ENCODE measurements at places on chromosomes 13 and 19.

DNA sequence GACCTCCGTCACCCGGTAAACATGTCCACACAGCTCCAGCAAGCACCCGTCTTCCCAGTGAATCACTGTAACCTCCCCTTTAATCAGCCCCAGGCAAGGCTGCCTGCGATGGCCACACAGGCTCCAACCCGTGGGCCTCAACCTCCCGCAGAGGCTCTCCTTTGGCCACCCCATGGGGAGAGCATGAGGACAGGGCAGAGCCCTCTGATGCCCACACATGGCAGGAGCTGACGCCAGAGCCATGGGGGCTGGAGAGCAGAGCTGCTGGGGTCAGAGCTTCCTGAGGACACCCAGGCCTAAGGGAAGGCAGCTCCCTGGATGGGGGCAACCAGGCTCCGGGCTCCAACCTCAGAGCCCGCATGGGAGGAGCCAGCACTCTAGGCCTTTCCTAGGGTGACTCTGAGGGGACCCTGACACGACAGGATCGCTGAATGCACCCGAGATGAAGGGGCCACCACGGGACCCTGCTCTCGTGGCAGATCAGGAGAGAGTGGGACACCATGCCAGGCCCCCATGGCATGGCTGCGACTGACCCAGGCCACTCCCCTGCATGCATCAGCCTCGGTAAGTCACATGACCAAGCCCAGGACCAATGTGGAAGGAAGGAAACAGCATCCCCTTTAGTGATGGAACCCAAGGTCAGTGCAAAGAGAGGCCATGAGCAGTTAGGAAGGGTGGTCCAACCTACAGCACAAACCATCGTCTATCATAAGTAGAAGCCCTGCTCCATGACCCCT, 9.0 kb upstream of the CEACAM5 start:
- no peak for DNase-seq

- DNase-seq = no peak
Observed at GRCh38 chr19:58038688-58039204, 4.9 kb downstream of the ZSCAN1 start.

DNA sequence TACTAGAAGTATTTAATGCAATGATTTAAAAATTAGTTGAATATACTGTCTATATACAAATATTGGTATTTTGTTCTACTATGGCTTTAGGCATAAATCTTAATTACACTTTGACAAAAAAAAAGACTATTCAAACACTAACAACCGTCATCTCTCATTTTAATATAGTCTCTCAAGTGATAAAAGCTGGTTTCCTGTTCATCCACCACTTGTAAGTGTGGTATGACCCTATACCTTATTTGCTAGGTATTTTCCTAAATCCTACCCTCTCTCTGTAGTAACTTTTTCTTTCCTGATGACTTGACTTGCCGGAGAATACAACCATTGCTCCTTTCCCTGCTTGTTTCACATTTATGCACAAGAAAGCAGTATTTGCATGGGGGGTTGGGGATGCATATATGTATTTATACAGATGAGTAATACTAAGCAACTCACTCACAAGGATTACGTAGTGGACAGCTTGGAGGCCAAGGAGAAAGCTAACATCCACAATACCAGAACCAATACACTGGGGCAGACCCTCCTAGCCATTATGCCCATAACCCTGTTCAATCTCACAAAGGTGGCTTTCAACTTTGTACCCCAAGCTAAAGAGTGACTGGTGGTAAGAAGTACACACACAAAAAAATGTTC, 12.7 kb upstream of the EFNB2 start:
- DNase-seq = no peak

GRCh38 chr19:18137657-18138339, 15.2 kb upstream of the PIK3R2 start:
- no peak for DNase-seq

DNA sequence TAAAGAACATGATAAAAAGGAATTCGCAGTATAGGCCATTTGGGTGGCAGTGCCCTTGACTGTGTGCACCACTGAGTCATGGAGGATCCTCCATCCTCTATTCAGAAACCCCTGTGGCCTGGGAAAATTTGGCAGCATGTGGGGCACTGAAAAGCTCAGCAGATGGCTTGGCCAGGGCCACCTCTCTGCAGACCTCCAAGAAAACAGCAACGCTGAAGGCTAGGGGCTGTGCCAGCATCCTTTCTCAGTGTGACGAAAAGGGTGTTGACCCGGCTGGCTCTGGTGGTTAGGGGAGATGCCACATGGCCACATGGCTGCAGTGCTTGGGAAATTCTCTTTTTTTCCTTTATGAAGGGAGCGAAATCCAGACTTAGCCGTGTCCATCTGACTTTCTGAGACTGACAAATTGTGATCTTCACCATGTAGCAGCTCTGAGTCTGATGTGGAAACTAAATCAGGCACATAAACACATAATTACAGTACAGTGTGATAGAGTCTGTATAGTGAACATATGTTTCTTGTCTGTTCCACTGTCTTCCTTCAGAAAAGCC, 178.0 kb downstream of the KCTD12 start:
- no peak for DNase-seq

- DNase-seq = no peak
Observed at GRCh38 chr19:1290703-1291651, 5.3 kb downstream of the EFNA2 start.

- no peak for DNase-seq
Observed at GRCh38 chr13:33583398-33583797, 234.6 kb upstream of the RFC3 start.

GRCh38 chr13:26340807-26341206, 86.9 kb downstream of the CDK8 start:
- DNase-seq = no peak

- DNase-seq = no peak
Observed at GRCh38 chr13:73190477-73190876, 131.7 kb downstream of the KLF5 start.

GRCh38 chr19:5628461-5628860, 5.6 kb downstream of the SAFB start:
- no peak for DNase-seq

DNA sequence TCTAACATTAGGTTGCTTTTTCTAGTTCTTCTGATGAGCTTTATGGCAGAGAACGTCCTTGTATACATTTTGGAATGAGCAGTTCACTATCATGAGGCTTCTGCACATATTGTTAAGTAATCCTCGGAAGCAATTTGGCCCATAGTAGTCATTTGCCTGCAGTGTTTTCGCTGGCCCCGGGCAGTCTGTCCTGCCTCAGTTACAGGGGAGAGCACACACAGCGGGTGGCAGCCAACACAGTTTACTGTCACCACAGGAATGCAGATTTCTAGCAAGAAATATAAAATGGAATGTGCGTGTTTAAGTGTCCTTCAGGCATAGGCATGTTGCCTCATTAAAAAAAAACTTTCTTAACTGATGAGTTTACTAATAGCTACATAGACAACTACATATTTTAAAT, 71.5 kb upstream of the GJB6 start:
- DNase-seq = no peak

DNA sequence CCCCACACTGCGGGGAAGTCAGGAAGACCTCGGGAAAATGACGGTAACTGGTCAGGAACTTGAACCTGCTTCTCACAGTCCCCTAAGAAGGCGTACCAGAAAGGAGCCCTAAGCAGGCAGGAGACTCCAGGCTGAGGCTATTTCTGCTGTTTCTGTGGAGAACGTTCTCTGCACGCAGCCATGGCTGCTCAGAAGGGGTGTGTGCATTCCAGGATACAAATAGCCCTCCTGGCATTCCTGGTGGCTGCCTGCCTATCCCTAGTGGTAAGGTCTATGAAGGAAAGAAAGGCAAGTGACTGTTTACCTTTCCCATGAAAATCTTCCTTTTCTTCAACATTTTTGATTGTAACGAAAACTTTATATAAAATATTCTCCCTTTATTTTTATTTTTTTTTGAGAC, 2.5 kb downstream of the SGCG start:
- DNase-seq = no peak

DNA sequence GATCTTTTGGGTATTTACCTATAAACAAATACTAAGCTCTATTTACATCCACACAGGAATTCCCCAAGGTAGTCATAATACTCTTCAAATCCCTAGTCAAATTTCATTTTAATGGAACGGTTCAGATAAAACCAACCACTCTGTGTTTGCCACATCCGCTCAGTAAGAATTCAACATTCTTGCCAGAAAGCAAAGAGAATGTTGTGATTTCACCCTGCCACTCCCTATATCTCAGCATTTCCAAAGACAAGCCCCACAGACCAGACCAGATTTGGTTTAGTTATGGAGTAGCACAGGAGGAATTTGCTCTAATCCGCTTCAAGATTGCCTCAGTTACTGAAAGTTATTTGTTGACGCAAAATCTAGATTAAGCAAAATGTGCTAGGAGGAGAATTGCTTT, 105.6 kb upstream of the SERP2 start:
- no peak for DNase-seq

- DNase-seq = no peak
Observed at GRCh38 chr13:35502456-35502855, 26.0 kb upstream of the MAB21L1 start.

DNA sequence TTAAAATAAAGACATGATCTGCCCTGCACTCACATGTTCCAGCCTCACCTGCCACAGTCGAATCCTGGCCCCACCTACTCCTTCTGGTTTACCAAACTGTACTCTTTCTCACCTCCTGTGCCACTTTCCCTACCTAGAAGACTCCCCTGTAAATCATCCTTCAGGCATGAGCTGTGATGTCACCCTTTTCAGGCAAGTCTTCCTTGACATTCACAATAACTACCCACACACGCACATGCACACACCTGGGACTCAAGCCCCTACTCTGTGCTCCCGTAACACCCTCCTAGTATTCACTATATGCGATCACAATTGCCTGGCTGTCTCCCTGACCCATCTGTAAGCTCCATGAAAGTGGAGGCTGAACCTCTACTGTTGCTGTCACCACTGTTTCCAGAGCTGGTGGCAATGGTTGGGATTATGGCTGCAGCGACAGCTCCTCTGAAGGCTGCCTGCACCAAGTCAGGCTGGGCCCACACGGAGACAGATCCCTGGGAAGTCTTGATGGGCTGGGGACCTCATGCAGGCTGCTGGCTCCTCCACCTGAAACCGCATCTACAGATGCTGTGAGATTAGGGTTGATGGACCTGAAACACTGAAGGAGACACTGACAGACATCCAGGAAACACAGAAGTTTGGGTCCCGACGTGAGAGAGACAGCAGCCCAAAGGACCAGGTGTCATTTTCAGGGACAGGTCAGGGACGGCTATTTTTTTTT, 611.1 kb downstream of the UQCRFS1 start:
- DNase-seq = no peak

DNA sequence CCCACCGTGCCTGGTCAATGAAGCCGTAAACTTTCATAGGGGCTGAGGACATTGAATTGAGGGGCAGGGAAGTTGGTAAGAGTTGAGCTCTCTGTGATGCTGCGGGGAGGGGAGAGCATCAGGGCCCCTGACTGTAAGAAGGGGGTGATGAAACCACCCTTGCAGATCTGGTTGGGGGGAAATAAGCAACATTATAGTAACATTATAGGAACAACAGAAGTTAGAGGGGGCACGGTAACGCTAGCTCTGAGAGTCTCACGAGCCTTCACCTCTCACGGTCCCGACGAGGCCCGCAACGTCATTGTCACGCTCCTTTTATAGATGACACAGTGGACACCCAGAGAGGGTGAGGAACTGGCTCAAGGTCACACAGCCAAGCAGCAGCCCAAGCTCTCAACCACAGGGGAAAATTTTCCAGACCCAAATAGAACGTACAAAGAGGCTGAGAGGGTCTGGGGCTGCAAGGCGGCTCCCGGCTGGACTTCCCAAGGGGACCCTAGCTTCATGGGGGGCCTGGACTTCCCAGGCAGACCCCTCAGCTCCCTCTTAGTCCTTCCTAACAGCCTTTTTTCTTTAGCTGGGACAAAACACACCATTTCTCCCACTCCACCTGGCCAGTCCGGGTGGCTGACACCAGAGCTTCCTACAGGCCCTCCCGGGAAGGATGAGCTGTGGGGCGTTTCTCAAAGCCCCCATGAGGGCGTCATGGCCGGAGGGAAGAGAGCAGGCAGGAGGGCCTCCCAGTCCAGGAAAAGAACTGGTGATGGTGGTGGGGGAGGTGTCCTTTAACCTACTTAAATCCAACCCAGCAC, 4.1 kb downstream of the TLE5 start:
- DNase-seq = no peak

- no peak for DNase-seq
Observed at GRCh38 chr13:50527188-50527587, 316.3 kb downstream of the DLEU7 start.

- no peak for DNase-seq
Observed at GRCh38 chr13:74819549-74819948, 662.4 kb downstream of the TBC1D4 start.

- DNase-seq = no peak
Observed at GRCh38 chr13:79812070-79812850, 331.3 kb downstream of the NDFIP2 start.

DNA sequence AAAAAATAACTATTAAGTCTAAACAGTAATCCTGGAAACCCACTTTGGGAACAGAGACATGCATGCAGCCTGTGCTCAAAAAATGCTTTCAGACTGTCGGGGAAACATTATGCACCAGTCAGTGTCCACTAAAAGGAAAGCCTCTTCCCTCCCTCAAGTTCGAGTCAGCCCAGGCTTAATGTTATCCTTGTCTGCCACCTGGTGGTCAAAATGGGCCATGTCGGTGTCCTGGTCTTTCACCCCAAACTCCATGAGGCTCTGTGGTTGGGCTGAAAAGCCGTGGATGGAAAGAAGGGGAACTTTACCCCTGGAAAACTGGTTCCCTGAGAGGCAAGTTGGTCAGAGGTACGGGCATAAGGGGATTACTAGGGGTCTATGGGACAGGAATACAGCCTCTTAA, 88.4 kb upstream of the ZNF492 start:
- DNase-seq = no peak

GRCh38 chr13:73684286-73684685, 449.9 kb downstream of the KLF12 start:
- DNase-seq = no peak

- DNase-seq = no peak
Observed at GRCh38 chr19:34403784-34404108, 453 bp upstream of the PDCD2L start.

DNA sequence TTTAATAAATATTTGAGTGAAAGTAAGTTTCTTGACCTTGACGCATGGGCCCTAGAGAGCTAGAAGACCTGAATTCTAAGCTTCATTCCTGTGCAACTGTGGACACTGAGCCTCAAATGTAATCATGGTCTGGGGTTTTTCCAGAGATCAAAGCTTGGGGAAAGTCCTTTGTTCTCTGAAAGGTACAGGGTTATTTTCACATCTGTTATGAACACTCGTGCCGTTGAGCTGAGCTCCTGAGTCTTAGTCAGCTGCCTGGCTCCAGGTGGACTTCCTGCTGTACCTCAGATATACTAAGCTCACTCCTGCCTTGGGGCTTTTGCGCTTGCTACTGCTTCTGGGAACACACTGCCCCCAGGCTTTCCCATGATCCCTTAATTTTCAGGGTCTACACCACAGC, 7.5 kb upstream of the ZBTB32 start:
- DNase-seq = no peak

DNA sequence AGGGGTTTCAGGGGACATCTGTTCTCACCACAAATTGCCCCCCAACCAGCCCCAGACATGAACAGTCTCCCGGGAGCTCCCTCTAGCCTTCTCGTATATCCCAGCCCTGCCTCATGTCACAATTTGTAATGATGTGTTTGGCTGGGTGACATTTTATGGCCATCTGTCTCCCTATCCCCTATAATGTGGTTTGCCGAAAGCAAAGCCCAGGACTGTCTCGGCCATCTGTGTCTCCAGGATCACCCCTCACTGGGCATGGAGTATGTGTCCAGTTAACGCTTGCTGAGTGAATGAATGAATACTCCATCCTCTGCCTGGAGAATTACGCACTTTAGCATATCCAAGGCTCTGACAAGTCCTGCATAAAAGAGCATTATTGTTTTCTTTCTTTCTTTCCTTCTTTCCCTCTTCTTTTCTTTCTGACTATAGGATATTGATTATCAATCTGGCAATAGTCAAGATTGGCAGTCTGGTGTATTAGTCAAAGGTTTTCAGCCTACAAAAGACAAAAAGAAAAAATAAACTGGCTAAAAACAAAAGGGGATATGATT, 15.1 kb downstream of the HPN start:
- no peak for DNase-seq
